PC-9 (cell line): ENCODE measurements at places on chromosomes 7 and 10. TPM values are rescaled to one million over a fixed set of nuclear protein-coding genes. Genes with fewer than 3 reads are reported as not detected.
A peak's percentile ranks its signal among the peaks of the same experiment; 100 is the strongest.

Gene UCMA
- total RNA-seq: not detected in 2 replicates

Gene CPVL
- 0.28 TPM in 1 of 2 replicates, not detected in the other for total RNA-seq

Gene NFKB2
- 26.3 and 30.8 TPM in 2 replicates for total RNA-seq

Gene IFIT5
- 1.9 and 2.1 TPM in 2 replicates for total RNA-seq

Gene TMEM140
- total RNA-seq: 0.25 and 0.92 TPM in 2 replicates

Gene CTNNA3
- not detected in 2 replicates for total RNA-seq

Gene FAM171A1
- total RNA-seq: 3.0 and 3.6 TPM in 2 replicates

Gene OR2A7
- total RNA-seq: 6.0 and 7.6 TPM in 2 replicates

Gene STEAP4
- total RNA-seq: 10.3 and 12.1 TPM in 2 replicates

Gene BAIAP2L1
- 89.4 and 102 TPM in 2 replicates for total RNA-seq

- DNase-seq: no peak
Observed at GRCh38 chr7:50513166-50513871, 51.9 kb downstream of the DDC start.

DNA sequence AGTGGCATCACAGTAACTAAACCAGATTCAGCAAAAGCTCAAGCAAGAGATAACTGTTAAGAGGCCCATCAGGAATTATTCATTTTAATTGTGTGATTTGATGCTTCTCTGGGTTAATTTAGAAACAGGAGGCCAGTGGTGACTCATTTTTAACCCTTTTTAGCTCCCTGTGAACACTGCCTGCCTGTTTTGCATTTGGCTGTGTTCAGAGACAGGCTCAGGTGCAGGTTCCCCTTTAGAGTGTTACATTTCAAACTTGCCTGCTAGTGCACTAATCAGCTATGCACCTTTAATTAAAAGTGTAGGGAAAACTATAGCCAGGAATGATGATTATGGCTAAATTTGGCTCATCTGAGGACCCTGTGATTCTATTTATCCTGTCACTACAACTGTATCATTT lies 6.5 kb downstream of the STAMBPL1 start:
- DNase-seq: no peak

GRCh38 chr7:76231071-76231470 lies 29.4 kb downstream of the SRRM3 start:
- DNase-seq: no peak

DNA sequence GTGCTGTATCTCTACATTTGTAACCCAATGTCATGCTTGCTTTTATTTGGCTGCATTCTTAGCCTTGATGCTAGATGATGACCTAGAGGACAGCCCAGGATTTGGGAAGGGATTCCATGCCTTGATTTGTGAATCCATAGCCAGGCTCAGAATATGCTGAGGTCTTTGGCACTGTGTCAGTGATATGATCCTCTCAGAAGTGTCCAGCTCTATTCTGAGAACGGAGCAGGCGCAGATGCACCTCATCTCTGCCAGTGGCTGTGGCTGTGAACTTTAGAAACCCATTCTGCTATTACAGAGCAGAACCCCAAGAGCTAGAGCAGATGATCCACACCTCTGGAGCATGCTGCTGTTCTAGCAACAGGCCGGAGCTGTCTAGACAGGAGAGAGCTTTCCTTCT lies 212.8 kb downstream of the TRIL start:
- no peak for DNase-seq

DNA sequence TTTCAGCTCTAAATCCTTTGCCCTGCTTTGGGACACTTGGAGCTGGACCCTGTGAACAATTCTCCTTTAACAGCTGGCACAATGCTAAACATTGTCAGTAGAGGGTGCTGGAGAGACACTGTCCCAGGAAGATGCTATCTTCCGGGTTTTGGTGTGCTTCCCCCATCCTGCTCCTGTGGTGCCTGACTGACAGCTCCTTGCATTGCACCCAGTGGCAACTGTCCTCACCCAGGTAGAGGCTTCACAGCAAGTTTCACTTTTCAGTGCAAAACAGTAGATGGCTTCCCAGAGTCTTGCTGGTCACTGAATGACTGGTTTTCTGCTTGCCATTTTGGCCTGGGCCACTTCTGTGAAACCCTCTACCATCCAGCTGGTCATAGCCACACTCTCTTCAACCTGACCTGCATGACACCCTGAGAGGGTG lies 77.3 kb downstream of the CDC14C start:
- no peak for DNase-seq

GRCh38 chr10:1177936-1178335 lies 121.8 kb downstream of the WDR37 start:
- no peak for DNase-seq

- no peak for DNase-seq
Observed at GRCh38 chr10:122955892-122956291, 1.9 kb upstream of the C10orf88 start.

DNA sequence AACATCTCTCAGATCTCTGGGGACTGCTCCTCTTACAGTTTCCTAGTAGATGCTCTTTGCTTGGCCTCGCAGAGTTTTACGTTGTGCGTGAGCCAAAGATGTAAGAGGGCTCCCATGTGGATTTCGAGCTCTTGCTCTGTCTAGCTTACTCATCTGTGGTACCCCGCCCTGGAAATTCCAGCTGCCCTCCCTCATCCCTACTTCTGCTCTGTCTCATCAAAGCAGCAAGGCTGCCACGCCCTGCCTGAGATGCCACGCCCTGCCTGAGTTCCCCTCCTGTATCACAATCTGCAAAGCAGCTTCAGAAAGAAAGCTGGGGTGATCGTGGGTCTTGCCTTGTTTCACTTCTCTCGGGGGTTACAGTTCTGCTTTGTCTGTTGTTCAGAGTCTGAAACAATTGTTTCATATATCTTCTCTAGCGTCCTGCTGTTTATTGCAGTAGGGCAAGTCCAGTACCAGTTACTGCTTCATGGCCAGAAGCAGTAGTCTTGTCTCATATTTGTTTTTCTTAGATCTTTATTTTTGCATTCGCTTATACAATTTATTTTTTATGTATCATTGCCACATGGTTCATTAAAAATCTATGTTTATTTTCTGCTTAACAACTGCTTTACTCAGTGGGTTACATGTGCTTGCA lies 36.1 kb upstream of the CCNY start:
- DNase-seq: no peak

DNA sequence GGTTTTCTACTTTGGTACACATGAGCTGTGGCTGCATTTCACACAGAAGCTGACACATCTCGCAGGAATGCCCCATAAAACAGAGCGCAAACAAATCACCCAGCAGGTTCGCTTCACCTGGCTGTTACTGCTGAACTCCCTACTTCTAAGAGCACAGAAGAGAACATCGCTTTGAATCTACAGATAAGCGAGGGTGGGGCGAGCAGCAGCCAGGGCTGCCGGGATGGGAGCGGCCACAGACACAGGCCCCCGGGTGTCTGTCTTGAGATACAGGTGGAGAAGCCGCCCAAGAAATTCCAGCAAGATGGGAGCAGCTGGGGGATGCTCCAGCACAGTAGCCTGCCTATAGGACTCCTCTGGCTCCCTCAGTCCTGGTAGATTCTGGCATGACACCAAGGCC lies 27.4 kb downstream of the OGDHL start:
- peak; percentile 90 for DNase-seq

DNA sequence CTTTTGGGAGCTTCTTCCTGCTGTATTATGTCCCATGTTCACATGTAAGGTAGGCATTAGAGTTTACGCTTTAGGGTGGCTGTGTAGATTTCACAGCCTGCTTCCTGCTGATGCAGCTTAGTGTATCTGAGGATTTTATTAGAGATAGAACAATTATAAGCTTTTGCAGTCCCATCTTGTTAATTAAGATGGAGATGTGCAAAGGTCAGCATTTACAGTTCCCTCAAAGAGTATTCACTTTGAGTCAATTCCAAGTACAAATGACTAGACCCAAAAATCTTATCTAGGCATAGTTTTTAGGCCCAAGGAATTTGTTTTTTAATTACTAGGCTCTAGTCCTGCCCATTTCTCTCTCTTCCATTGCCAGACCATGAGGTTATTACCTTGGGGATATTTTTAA lies 239.9 kb upstream of the PHF14 start:
- no peak for DNase-seq

DNA sequence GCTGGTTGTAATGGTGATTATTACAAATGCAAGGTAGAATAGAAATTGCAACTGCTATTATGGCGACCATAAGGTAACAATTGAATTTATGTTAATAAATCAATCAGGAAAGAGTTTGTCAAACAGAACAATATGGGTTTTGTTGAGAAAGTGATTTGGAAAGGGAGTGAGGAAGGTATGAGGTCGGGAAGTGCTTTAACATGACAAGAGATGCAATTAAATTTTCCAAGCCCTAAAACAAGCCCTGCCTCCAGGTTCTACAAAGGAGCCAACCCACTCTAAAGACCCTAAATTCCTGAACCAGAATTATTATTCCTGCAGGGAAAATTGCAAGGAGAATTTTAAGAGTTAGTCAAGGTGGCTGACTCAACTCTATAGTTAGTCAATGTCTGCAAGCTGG lies 363.7 kb downstream of the BMPER start:
- no peak for DNase-seq

DNA sequence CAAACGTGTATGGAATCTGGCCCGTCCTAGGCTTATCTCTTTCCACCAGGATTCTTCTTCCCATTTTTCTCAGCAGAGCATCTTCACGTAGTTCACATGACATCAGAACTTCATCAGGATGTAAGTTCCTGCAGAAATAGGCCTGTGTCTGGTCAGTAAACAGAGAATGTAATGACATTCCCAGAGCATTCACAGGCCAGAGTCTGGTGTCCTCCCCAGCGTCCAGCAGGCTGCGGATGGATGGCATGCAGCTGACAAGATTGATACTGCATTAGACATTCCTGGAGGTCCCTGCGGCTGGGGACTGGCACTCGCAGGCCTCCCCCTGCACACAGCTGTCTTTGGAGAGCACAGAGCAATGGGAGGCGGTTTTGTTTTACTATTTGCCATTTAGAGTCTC lies 28.7 kb downstream of the MGMT start:
- DNase-seq: no peak

- peak; percentile 75 for DNase-seq
Observed at GRCh38 chr7:100583132-100584053, 2.5 kb downstream of the LRCH4 start.

DNA sequence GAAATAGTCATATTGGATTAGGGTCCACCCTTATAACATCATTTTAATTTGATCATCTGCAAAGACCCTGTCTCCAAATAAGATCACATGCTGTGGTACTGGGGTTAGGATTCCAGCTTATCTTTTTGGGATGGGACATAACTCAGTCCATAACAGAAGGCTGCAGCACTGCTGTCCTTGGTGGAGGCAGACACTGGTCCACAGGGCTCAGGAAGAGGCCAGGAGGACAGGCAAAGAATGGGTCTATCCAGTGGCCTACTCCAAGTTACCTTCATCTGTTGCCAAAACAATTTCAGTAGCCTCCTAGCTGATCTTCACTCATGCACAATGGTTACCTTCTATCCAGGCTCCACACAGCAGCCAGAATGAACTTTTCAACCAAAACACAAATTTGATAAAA lies 387.0 kb downstream of the GRID1 start:
- no peak for DNase-seq

DNA sequence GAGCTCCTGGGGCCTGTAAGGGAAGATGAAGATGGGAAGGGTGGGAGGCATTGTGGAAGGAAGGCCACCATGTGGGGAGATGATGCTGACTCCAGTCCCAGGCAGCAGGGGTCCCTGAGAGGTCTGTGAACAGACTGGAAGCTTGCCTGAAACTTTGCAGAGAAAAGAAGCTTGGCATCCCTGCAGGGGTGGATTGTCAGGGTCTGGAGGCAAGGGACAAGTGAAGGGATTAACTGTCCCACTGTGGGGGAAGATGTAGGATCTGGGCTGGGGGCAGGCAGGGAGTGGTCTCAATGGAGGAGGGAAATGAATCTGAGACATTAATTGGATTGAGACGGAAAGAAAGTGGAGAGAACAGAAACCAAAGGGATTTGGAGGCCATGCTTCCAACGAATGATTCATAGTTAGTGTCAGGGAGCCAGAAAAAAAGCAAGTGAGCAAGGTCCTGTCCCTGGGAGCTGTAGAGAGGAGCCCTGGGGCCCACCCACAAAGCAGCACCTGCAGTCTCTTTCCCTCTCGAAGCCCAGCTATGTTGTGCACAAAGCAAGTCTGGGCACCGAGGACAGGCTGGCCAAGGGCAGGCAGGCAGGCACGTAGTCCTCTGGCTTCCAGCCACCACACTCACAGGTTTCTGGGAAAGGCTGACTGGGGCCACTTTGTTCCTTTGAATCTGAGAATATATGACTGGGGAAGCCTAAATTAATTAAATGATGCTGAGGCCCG lies 4.7 kb upstream of the SLC18A3 start:
- DNase-seq: no peak

- DNase-seq: no peak
Observed at GRCh38 chr10:76318211-76318610, 886.8 kb downstream of the LRMDA start.

- no peak for DNase-seq
Observed at GRCh38 chr7:155227004-155227787, 70.5 kb upstream of the INSIG1 start.

DNA sequence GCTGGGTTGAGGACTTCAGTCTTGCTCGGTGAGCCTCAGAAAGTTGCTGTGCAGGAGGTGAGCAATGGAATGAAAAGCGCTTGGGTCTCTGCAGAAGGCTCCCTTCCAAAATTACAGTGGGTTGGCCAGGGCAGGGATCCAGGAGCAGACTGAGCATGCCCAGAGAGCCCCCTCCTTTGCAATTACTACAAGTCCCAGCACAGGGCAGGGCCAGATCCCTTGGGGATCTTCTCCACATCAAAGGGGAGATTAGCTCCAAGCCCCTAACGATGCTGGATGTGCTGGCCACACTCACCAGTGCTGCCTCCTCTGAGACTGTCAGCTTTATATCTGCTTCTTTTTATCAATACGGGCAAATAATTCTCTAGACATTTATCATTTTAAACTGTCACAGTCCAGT lies 337.5 kb downstream of the RPS24 start:
- no peak for DNase-seq

- no peak for DNase-seq
Observed at GRCh38 chr7:80869821-80870751, 48.8 kb downstream of the SEMA3C start.

- DNase-seq: no peak
Observed at GRCh38 chr7:43590862-43591557, 8.1 kb downstream of the STK17A start.

- DNase-seq: no peak
Observed at GRCh38 chr7:77537778-77538280, 734 bp downstream of the PTPN12 start.

DNA sequence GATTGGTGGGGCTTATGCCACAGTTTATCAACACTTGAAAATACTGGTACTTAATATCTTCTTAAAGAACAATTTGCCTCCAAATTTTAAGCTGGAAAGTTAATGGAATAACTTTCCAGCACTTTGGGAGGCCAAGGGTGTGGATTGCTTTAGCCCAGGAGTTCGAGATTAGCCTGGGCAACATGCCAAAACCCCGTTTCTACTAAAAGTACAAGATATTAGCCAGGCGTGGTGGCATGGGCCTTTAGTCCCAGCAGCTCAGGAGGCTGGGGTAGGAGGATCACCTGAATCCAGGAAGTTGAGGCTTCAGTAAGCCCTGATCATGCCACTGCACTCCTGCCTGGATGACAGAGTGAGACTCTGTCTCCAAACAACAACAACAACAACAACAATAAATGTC lies 56.0 kb downstream of the PRF1 start:
- DNase-seq: no peak

- peak; percentile 32 for DNase-seq
Observed at GRCh38 chr7:672891-673290, 53.6 kb upstream of the DNAAF5 start.
